ENCODE measurements at places on chromosomes 1 and 21. TPM values are rescaled to one million over a fixed set of nuclear protein-coding genes. Genes with fewer than 3 reads are reported as not detected.
A peak's percentile ranks its signal among the peaks of the same experiment; 100 is the strongest.

DNA sequence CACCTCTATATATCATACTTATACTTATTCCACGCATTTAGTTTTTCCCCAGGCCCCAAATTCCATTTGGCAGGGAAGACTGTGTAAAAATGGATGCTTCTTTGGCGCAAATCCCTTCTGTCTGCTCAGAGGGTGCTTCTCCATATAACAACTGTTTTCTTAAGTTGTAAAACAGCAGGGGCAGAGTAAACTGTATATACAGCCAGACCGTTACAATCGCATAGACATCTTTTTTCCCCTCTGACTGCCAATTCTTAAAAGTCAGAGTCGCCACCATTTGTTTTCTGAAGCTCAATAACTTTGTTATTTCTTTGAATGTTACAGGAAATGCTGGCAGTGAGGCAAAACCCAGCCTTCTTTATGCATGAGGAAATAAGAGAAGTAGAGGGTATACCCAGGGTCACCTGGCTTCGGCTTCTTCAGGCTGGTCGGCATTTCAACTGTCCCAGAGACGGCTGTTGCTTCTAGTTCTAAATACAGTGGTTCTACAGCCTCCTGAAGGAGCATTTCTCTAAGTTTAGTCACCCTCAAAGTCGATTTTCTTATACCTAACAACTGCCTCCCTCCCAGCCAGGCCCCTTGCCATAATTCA lies 188.4 kb downstream of the CLIC6 start:
- DNase-seq = no peak

- DNase-seq = peak; percentile 82
These were observed 27.2 kb downstream of the HSPG2 start for GRCh38 chr1:21909787-21910503.

- no peak for DNase-seq
These were observed 131.1 kb downstream of the TMEM53 start for GRCh38 chr1:44543064-44543744.

GRCh38 chr1:50474859-50475809 lies 51.9 kb upstream of the DMRTA2 start:
- no peak for DNase-seq

TSTD1 gene
- 13.1 TPM for total RNA-seq

DNA sequence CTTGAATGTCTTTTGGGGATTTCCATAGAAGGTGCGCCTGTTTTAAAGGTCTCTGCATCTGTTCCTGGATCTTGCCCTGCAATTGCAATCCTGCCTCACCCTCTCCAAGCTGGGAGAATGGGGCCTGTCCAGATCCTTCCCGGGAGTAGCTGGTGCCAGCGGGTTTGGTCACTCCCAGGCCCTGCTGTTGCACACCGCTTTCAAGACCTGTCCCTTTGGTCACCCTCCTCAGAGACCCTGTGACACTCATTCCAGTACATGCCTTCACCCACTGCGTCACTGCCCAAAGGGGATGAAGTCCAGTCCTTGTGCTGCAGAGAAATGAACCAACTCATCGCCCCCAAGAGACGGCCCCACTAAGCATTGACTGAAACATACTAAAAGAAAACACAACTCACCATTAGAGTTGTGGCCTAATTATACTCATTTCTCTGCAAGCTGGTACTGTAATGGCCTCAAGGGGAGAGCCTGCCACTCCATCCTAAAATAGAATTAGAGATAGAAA lies 1.9 kb upstream of the IRF2BP2 start:
- peak; percentile 76 for DNase-seq

GRCh38 chr1:118097622-118098348 lies 87.2 kb downstream of the SPAG17 start:
- no peak for DNase-seq

DMBX1 gene
- 0.13 TPM for total RNA-seq

CSRP1 gene
- 768 TPM for total RNA-seq

- no peak for DNase-seq
These were observed 420.2 kb downstream of the KCTD3 start for GRCh38 chr1:215987092-215987875.

- DNase-seq = no peak
These were observed 44.2 kb downstream of the ZC3H11B start for GRCh38 chr1:219568733-219569132.

SYTL1 gene
- 3.5 TPM for total RNA-seq

- no peak for DNase-seq
These were observed 118.6 kb upstream of the IFFO2 start for GRCh38 chr1:19074902-19075721.

TDRD10 gene
- 11.7 TPM for total RNA-seq
